ENCODE measurements at places on chromosomes 5 and 9.

GRCh38 chr5:115842952-115843351 is 1.2 kb downstream of the AP3S1 start:
- DNase-seq = no peak

DNA sequence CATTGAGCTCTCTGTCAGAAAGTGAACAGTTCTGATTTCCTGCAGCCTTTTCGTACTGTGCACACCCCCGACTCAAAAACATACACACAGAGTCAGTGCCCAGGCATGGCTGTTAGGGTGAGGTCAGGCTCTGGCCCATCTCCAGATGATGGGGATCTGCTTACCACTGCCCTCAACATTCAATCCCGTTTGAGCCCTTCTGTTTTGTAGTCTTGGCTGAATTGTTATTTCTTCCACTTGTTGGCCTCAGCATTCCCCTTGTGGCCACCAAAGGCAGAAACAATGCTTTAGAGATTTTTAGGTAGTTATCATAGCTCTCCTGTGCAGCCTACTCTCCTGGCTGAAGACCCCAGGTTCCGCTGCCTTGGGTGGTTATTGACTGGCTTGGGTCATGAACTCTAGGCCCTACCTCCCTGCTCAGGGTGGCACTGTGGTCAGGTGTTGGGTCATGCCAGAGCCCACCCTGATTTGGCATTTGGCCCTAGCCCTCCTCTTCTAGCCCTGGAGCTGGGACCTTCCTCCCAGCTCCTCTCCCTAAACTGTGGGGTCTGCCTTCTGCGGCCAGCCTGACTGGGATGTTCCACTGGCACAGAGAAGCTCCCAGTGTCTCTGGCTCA is 7.8 kb upstream of the MYOZ3 start:
- no peak for DNase-seq

GRCh38 chr9:133895335-133895734 is 96.8 kb downstream of the VAV2 start:
- no peak for DNase-seq

- no peak for DNase-seq
Observed at GRCh38 chr5:83494087-83494620, 22.6 kb downstream of the VCAN start.

GRCh38 chr9:122900791-122901190 is 4.4 kb downstream of the RC3H2 start:
- DNase-seq = peak; percentile 22

DNA sequence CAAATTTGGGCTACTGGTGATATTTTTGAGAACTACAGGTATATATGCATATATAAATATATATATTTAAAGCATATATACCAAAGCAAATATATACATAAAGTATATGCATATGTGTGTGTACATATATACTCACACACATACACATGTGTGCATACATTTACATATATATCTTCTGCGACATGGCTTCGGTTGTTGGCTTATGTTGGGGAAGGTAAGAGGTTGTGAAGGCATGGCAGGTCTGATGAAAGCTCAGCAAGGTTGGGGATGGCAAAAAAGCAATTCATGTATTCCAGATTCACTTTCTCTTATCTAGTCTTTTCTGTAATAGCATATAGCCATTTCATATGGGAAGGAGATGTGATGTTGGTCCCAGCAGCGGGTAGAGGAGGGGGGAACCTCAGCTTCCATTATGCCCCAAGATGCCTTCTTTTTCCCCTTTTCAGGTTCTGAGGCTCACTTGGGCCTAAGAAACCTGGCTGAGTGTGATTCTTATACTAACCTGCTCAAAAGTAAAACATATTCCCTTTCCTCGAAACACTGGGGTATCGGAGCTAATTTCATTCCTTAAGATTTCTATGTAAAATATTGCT is 201.7 kb downstream of the MEF2C start:
- DNase-seq = no peak

DNA sequence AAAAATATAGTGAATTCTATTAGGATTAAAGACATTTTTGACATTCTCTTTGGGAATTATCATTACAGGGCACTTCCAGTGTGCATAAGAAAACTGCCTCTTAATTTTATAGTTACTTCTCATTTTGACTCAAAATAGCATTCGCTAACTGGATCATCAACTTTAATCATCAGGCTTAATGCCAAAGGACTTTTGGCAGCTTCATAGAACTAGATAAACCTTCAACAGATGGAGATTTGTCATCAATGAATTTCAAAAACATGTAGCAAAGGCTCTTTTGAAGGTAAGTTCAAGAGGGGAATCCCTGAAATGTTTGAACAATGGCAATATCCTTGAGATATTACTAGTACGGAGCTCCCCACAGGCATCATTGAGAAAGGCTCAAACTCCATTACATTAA is 447.2 kb downstream of the PDE4D start:
- DNase-seq = no peak

- no peak for DNase-seq
Observed at GRCh38 chr5:133935667-133935940, 32.8 kb downstream of the C5orf15 start.

- DNase-seq = no peak
Observed at GRCh38 chr9:14393418-14393817, 79.5 kb upstream of the NFIB start.

DNA sequence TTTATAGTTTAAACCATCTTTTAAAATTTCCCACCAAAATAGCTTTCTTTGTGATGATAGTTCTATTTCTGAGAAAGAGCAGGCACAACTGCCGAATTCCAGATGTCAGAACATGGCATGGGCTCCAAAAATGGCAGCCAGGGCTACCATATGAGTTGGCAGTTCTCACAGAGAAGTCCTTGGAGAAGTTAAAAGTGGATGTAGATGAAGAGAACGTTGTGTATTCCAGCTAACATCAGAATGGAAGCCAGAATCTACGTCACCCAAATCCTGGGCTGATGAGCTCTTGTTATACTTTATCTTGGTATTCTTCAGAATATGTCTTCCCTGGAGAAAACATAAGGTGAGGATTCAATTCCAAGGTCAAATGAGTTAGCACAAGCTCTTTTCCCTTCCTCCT is 66.9 kb upstream of the BASP1 start:
- no peak for DNase-seq

GRCh38 chr5:151617841-151618710 is 26.9 kb upstream of the FAT2 start:
- DNase-seq = no peak

DNA sequence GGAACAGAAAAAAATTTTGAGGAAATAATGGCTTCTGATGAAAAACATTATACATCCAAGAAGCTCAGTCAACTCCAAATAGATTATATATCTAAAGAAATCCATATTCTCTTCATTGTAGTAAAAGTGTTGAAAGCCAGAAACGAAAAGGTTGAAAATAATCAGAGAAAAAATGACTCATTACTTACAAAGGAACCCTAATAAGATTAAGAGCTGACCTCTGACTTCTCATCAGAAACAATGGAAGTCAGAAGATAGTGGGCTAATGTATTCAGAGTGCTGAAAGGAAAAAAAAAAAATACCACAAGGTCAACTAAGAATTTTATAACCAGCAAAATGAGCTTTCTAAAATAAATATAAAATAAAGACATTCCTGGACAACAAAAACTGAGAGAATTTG is 60.0 kb downstream of the HSD17B4 start:
- DNase-seq = peak; percentile 3

- no peak for DNase-seq
Observed at GRCh38 chr9:115808695-115809094, 344.9 kb upstream of the PAPPA start.
